ENCODE measurements at places on chromosomes 4 and X.

GRCh38 chr4:107164962-107165475, 128.9 kb upstream of the DKK2 start:
- DNase-seq, result no peak

DNA sequence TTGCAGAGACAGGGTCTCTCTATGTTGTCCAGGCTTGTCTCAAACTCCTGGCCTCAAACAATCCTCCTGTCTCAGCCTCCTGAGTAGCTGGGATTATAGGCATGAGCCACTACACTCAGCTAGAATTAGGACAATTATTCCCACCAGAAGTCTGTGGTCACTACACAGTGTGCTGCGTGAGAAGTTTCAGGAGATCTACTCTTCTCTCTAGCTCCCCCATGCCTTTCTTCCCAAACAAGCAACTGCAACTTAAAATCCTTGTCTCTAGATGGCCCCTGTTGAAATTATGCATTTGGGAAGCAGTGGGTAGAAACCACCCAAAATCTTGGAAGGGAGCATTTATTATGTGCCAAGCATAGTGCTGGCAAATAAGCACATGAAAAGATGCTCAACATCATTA, 21.1 kb upstream of the MAP7D3 start:
- no peak for DNase-seq

GRCh38 chr4:22334155-22334554, 181.7 kb downstream of the ADGRA3 start:
- DNase-seq, result no peak

- DNase-seq, result no peak
These were observed 36.6 kb downstream of the JADE1 start for GRCh38 chr4:128846063-128846462.

DNA sequence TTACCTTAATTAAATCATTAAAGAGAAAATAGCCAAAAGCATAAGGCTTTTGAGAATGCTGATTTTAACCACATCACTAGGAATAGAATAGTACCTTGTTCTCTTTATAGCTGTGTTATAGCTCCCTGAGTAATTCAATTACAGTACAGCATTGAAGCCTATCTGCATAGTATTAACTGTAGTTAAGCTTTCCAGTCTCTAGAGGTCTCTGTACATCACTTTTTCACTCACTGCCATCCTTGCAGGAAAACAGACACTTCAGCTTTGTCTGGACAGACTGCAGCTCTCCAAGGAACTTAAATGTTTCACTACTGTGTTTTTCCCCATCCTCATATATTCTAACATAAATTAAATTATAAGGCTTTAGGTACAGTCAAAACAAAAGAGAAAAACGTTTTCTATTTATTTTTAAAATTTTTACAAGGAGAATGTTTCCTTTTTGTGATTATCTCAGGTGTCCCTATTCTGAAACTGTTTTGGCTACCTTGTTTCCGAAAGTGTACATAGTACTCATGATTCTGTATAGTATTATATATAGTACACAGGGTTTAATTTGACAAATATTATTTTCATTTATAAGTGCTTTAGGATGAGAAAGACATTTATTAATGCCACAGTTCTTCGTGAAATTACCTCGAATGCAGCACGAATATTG, 407.9 kb downstream of the PCDH18 start:
- DNase-seq, result no peak

- no peak for DNase-seq
These were observed 5.3 kb upstream of the TRMT2B start for GRCh38 chrX:101057093-101057714.

DNA sequence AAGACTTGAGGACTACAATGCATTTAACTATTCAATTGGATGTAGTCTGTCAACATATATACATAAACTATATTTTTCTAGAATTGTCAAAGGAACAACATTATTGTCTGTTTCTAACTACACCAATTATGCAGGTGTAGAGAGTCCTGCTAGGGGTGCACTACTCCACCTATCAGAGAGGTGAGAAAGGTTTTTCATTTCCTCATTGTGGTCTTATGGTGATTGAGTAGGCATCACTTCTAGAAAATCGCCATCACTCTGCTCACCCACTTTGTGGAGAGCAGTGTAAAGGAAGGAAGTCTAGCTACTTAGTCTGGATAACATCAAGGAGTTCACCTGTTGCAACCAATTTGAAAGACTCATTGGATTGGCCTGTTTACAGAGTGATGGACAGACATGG, 4.4 kb upstream of the ADH1C start:
- no peak for DNase-seq

- DNase-seq, result no peak
These were observed 752 bp upstream of the ATP6AP2 start for GRCh38 chrX:40579900-40580536.

DNA sequence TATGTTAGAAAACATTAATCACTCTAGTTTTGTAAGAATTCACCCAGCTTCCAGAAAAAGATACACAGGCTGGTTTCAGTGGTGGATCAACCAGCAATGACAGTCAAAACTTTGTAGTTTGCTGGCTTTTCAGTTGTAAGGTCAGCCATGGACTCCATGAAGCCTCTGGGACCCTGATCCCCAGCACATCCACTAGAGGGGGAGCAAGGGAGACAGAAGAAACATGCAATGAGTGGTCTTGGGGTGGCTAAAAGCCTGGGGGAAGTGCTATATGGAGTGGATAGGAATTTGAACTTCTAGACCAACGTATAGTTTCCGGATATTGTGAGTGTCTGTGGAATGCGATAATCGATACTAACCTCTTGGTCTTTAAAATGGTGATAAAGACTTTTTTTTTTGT, 72.7 kb downstream of the AFF2 start:
- no peak for DNase-seq

- no peak for DNase-seq
These were observed 47.8 kb downstream of the SEPSECS start for GRCh38 chr4:25112366-25112994.

DNA sequence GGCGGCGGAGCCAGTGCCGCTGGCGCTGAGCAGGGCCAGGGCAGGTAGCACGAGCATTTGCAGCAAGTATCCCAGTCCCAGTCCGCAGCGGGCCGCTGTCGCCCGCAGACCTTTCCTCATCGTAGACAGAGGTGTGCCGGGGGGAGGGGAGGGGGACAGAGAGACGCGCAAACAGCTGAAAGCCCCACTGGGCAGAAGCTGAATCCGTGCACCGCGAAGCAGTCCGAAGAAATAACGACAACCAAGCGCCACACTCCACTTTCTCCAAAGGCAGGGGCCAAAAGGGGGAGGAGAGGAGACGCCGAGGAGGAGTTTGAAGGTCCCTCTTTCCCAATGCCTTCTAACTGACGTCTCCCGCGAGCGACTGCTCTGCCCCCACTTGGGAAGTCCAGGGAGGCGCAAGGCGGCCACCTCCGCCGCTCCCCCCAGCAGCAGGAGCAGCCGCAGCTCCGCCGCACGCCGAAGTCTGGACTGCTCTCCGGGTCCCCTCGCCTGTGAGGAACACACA, at the start of gene UNC5C:
TSS of gene UNC5C (minus strand) at position 236 of the 508 bp plus-strand sequence.
- peak; percentile 44 for DNase-seq

DNA sequence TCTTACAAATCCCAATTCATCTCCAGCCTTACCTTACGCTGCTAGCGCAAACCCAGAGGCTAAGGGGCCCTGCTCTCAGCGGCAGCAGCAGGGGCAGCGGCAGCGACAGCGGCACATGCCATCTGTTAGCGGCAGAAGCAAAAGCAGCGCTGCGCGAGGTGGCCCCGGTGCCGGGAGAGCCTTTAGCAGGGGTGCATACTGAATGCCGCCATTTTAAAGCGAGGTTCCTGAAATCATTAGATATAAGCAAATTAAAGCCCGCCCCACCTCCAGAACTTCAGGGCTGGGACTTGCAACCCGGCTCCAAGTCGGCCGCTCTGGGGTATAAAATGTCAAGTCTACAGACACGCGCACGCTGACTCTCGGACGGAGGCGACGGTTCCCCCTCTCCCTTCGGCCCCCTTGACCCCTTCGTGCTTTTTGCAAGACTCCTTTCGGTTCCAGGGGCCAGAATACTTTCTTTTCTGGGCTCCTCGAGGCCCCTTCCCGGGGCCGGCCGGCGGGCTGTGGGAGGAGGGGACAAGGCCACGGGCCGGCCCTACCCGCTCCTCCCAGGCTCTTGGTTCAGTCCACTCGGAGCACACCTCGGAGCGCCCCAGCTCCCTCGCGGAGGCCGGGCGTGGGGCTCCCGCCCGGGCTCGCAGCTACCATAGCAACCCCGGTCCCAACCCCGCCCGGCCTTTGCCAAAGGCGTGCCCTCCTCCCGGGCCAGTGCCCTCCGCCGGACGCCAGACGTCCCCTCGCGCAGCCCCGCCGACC, at the start of gene MBNL3:
TSS of gene MBNL3 (minus strand) at position 220 of the 759 bp plus-strand sequence. CDS start 49,427 bp downstream, outside the sequence.
- DNase-seq, result peak; percentile 53

DNA sequence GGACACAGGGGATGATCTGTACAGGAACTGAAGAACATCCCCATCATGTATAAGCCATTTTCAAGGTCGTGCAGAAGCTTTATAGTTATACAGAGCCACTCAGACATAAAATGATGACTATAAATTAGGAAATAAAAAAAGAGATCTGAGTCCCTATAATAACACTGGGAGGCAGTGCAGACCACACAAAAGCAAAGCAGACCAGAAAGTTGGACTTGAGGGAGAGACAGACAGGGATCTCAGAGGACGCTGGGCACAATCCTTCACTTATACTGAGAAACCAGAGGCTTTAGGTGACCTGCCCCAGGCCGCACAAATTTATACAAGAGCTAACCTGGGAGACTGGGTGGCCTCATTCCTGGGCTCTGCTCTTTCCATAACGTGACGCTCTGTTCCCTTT, 70.5 kb downstream of the HADH start:
- DNase-seq, result no peak

DNA sequence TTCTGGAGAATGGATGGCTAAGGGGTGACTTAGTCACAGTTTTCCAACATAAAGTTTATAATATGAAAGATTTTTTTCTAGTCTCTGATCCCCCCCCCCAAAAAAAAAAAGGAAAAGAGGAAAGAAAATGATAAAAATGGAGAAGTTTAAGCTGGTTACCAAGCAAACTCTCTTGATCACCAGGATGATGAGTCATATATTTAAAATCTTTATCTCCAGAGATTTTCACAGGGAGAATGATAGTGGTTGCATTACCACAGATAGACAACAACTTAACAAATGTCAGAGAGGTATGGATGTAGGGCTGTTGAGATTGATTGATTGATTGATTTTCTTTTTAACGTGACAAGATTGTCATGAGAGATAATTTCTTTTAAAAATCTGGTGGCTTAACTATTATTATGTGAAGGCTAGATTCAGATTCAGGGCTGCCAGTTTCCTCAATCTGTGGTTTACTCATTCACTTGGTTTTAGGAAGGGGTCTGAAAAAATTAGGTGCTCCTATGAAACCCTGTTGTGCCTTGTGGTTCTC, 13.3 kb upstream of the TEX13C start:
- no peak for DNase-seq

DNA sequence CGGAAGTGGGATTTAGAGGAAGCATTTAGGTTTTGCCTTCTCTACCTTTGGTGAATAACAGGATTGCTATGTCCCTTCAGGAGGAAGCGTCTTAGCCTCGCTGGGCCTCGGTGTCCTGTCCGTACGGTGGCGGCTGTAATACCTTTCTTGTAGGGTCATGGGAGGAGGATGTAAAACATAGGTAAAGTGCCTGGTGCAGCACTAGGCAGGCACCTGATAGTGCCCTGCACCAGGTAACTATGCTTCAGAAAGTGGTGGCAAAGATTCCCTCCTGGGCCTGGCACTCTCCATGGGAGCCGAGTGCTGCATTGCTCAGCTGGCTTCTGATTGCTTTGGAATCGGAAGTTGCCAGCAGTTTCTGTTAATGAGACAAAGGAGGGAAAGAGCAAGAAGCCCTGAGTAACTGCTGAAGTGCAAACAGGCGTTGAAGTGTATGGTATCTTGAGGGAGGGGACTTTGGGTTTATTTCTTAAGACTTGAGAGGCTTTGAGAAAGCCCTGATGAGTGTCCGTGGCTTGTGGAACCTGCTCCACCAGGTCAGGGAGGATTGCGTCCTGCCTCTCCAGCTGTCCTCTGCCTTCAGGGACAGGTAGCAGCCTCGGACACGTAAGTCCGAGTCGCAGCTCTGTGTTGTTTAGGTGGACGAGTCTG, 45.8 kb downstream of the TBC1D14 start:
- no peak for DNase-seq

- no peak for DNase-seq
These were observed 77.2 kb downstream of the ANKRD50 start for GRCh38 chr4:124635331-124635730.

- no peak for DNase-seq
These were observed 379.7 kb downstream of the TLL1 start for GRCh38 chr4:166252487-166253402.

GRCh38 chr4:118757761-118758251, 72.6 kb downstream of the METTL14 start:
- no peak for DNase-seq

GRCh38 chr4:120304801-120305200, 238.2 kb upstream of the MAD2L1 start:
- no peak for DNase-seq

DNA sequence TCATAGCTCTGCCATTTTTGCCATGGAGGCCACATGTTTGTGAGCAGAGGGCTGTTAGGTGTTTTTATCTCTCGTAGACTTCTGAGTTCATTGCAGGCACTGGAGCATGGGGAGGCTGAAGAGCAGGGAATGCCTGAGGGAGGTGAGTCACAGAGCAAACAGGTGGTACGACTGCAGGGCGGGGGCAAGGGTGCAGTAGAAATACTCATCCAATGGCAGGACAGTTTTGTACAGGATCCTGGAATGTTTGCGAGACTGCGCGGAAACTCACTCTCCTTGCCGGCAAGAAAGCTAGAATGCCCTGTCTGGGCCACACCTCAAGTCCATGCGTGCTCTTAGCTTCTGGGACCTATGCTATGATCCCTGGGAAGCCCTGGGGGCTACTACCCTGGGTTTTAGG, 20.0 kb upstream of the VCX2 start:
- DNase-seq, result no peak

- no peak for DNase-seq
These were observed 238.0 kb upstream of the PITX2 start for GRCh38 chr4:110860901-110861300.

- no peak for DNase-seq
These were observed 68.7 kb downstream of the WFS1 start for GRCh38 chr4:6338175-6338950.

DNA sequence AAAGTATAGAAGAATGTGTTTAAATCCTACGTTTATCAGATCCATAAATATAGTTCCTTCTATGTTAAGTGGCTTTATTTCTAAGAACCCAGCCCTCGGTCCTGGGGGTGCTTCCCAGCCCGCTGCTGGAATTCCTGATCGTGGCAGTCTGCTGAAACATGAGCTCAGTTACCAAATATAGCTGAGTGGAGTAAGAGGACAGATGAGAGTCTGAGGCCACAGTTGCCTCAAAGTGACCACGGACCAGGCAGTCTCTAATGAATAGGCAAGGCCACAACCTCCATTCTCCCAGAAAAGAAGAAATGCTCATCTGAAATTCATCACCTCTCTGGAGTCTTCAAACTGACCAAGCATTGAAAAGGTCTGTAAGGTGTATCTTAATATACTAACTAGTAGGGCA, at the start of gene PALLD:
TSS of gene PALLD (plus strand) at position 219 of the 400 bp plus-strand sequence.
- no peak for DNase-seq

DNA sequence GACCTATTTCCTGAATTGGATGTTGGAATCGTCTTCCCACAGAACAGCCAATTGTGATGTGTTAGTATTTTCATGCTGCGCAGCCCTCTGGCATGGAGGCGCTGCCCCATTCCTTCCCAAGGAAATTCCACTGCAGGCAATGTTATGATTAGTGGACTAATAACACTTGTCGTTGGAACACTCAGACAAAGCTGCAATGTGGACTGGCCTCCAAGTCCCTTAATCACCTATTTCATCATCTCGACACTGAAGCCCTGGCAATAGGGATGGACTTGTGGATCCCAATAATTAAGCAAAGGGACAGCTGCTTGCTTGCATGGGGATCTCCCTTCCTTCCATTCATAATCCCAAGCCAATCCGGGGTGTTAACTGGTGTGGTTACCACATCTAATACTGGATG, 78.8 kb upstream of the PLAC1 start:
- DNase-seq, result no peak

Measured in neural crest cell (in vitro differentiated cells).